ENCODE measurements at places on chromosomes 11 and 22.

DNA sequence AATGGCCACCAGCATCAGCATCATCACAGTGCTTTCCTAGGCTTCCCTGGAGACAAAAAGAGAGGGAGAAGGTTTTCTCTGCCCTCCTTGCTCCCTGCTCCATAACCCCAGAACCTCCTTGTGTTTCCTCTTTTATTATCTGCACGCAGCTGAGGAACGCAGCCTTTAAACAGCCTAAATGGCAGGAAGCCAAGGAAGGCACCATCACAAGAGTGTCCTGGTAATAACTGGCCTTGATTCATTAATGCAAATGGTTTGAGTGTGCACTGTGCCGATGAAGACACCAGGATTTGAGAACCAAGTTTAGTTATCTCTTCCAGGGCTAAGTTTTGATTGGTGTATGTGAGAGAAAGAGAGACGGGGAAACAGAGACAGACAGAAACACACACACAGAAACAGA, 29.4 kb upstream of the DRD2 start:
- DNase-seq: no peak

DNA sequence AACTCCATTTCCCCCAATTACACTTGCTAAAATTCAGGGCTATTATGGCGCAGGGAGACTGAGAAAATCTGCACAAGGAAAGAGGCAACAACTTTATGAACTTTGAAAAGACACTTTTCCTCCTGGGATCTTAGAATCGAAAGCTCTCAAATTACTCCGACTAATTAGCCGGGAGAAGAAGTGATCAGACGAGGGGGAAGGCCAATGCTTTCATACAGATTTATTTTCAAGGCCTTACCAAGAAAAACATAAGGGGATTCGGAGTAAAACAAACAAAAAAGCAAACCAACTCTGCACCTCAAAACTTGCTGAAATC, 1.6 kb downstream of the PAX6 start:
- no peak for DNase-seq

DNA sequence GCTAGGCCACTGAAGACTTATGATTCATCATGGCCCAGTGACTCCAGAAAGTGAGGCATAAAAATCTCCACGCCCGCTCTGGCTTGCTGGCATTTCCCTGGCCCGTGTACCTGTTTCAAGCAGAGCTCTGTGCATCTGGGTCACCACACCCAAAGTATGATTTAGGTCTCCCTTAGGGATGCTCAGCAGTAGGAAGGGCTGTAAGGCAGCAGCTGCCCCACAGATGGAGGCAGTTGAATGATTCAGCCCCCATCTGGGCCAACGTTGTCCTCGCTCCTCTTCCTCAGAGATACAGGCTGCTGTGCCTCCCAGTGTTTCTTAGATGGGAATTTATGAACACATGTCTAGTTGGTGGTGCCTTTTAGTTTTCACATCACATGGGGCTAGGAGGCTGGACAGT, 21.6 kb downstream of the GPR83 start:
- DNase-seq: no peak

DNA sequence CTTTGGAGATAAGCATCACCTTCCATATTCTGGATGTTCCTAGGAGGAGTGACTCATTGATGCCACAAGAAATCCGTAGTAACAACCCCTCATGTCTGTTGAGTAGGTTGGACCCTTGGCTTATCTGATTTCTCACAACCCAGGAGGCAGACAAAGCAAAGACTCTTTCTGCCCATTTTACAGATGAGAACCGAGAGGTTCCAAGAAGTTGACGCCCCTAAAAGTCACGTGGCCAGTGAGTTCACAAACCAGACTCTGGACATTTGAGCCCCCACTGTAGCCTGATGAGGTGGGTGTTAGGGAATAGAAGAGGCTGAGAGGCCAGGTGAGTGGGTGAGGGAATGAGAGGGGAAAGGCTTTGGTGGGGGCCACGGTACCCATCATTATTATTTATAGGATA, 70.3 kb downstream of the TSPAN18 start:
- DNase-seq: no peak

DNA sequence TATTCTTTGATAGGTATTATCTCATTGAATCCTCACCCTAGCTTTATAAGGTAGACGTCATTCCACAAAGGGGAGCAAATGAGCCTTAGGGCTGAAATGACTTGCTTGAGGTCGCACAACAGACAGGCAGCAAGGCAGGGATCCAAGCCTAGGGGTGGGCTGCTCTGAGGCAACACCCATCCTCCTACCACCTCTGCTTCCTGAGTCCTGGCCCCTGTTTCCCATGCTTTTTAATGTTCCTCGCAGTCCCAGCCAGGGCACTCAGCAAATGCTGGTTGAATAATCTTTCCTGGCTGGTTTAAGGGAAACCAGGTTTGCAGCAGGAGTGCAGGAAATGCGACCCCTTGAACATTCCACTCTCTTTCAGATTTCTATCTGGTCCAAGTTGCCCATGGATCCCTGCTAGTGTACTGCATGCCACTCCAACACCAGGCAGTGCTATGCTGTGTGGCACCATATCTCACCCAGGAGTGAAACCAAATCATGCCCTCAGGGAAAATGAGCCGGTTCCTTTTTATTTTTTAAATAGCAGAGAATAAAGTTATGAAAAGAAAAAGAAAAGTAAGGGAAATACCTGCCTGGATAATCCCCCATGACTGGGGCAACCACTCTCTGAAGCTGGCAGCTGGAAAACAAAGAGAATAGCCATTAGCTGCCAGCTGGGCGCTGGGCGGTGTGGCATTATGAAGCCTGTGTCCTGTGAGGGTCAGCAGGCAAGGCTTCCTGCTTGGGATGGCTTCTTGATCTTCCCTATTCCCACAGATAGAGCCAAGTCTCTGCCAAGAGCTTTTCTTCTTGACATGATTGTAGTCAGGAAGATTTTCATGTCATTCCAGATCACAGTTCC, 21.8 kb downstream of the MICAL2 start:
- no peak for DNase-seq

- DNase-seq: no peak
These were observed 79.5 kb downstream of the HORMAD2 start for GRCh38 chr22:30159561-30160353.
